Retina (tissue), 1 donor: ENCODE measurements at places on chromosomes 12 and 14.

DNA sequence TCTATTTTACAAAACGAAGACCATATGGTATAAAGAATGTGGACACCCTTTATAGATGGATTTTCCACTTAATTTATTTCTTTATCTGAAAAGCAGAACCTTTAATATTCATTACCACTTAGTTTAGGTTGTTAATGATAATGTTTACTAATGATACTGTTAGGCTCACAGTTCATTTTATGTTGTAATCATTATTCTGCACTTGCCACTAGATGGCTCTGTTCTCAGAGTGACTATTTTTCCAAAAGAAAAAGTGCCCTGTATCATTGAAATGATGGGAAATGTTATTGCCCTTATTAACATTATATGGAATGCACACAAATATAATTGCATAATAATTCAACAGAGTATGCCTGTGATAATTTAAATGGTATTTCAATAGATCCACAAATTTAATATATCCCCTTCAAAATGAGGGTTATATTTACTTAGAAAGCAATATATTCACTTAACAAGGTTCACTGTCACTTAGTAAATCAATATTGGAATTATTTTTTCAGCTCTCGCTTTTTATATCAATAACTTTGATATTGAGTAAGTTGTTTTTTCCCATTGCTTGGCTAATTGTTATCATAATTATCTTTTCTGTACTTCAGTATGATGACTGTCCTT lies 95.7 kb downstream of the PDE3A start:
- no peak for DNase-seq

DNA sequence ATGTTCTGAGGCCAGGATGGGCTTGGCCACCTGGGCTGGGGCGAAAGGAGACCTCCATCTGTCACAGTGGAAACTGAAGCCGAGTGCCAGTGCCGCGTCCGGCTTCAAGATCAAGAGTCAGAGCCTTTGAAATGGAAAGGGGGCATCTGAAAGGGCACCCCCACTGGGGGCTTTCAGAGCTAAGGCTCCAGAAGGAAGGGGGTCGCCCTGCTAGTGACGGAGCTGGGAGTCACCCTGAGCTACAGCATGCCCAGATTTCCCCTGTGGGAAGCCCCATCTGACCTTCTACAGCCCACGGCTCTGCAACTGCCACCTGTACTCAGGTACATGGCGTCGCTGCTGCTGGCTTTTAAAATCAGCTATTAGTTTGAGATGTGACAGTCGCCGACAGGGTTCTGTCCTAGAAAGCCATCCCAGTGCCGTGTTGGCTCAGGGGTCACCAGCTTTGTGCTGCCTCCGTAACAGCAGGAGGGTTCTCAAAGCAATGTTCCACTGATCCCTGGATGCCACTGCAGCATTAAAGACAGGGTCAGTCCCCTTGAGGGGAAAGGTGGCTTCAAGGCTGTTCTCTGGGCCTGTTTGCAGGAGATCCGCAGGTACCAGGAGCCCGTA lies 31.5 kb downstream of the CCNK start:
- DNase-seq, result peak; percentile 1

- DNase-seq, result no peak
These were observed 316.5 kb upstream of the OR4E1 start for GRCh38 chr14:21990116-21990515.

GRCh38 chr12:67354322-67354721 lies 85.2 kb downstream of the CAND1 start:
- no peak for DNase-seq

DNA sequence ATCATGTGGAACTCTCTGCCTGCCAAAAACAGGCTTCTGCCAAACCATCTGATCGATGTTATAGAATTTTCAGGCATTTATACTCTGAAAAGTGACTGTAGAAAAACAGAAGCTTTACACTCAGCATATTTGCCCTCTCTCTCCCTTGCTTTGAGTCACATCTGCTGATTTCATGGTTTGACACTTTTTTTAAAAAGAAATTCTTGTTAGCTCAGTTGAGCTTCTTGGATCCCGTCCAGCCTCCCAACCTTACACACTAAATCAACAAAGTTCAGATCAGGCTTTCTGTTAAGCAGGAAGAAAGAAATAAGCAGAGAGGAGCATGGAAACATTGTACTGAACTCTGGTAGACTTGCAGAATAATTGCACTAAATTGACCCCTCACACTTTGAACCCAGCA lies 193.6 kb upstream of the SEL1L start:
- DNase-seq, result no peak

- no peak for DNase-seq
These were observed 35.8 kb downstream of the MTHFD1 start for GRCh38 chr14:64423987-64424386.

GRCh38 chr12:46266382-46266791 lies 2.5 kb downstream of the SLC38A1 start:
- no peak for DNase-seq

GRCh38 chr14:56124327-56124726 lies 6.1 kb downstream of the PELI2 start:
- peak; percentile 23 for DNase-seq
